ENCODE measurements at places on chromosomes 6 and 20. TPM values are rescaled to one million over a fixed set of nuclear protein-coding genes. Genes with fewer than 3 reads are reported as not detected.
A peak's percentile ranks its signal among the peaks of the same experiment; 100 is the strongest.

- peak; percentile 26 for DNase-seq
These were observed 520 bp downstream of the SLC24A3 start for GRCh38 chr20:19212821-19213502.

GRCh38 chr6:8526624-8527023 is 91.3 kb upstream of the SLC35B3 start:
- no peak for DNase-seq

- DNase-seq, result no peak
These were observed 37.7 kb downstream of the PMEPA1 start for GRCh38 chr20:57672164-57672563.

DNA sequence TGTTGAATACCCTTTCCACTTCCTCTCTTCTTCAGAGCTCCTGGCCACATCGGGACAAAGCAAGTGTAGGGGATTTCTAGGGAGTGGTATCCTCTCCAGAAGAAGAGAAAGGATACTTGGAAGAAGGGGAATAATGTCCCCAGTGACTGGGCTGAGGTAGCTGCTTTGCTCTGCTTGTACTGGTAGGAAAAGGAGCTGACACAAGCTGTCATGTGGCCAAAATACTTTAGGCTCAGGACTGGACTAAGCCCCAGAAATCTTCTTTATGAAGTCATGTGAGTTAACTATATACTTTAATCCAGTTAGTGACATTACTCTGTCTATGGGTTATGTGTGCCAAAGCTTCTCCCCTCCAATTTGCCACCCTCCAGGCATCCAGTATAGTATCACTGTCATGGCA is 40.5 kb downstream of the AKIRIN2 start:
- no peak for DNase-seq

GRCh38 chr6:36718560-36718959 is 20.9 kb downstream of the RAB44 start:
- DNase-seq, result no peak

- no peak for DNase-seq
These were observed 44.6 kb upstream of the SLC22A1 start for GRCh38 chr6:160077024-160077423.

GRCh38 chr20:34049897-34050695 is 56.4 kb downstream of the RALY start:
- DNase-seq, result no peak

GRCh38 chr20:31717478-31718201 is 5.0 kb downstream of the BCL2L1 start:
- no peak for DNase-seq

GRCh38 chr6:30364591-30364990 is 19.6 kb downstream of the RPP21 start:
- DNase-seq, result no peak

GRCh38 chr6:8277769-8278168 is 157.6 kb downstream of the SLC35B3 start:
- DNase-seq, result no peak

GRCh38 chr6:70633870-70634269 is 33.8 kb upstream of the SMAP1 start:
- DNase-seq, result no peak

GRCh38 chr20:44773070-44773829 is 27.6 kb downstream of the KCNK15 start:
- DNase-seq, result no peak

- DNase-seq, result no peak
These were observed 133.2 kb upstream of the JAG1 start for GRCh38 chr20:10807013-10807412.

- no peak for DNase-seq
These were observed 109.9 kb upstream of the ASF1A start for GRCh38 chr6:118783931-118784550.

DNA sequence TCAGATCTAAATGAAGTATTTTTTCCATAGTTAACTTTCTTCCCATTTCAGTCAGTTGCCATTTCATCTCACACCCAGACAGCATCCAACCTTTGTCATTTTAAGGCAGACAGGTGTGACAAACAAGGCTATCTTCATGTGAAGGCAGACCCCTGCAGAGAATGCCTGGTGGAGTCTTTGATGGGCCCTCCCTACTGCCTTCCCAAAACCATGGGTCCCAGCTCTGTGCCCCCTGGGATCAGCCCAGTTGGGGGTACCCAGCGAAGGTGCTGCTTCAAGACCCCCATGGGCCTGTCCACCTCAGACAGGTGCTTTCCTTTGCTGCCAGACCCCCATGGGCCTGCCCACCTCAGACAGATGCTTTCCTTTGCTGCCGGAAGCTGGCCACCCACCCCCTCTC is 28.3 kb upstream of the ID1 start:
- DNase-seq, result no peak

GRCh38 chr6:89454300-89454699 is 21.3 kb downstream of the ANKRD6 start:
- no peak for DNase-seq

GRCh38 chr20:37463726-37464494 is 57.1 kb upstream of the NNAT start:
- no peak for DNase-seq

- DNase-seq, result peak; percentile 93
These were observed 38.7 kb downstream of the UQCC2 start for GRCh38 chr6:33672808-33673207.

GRCh38 chr6:30789606-30790005 is 45.3 kb upstream of the IER3 start:
- no peak for DNase-seq

BANF2 gene
- not detected for total RNA-seq

KIAA1755 gene
- total RNA-seq, result not detected

GLP1R gene
- not detected for total RNA-seq

PSORS1C2 gene
- total RNA-seq, result not detected

COMMD7 gene
- 25.1 TPM for total RNA-seq

SEMG1 gene
- total RNA-seq, result not detected

VIP gene
- total RNA-seq, result not detected

GRIK2 gene
- total RNA-seq, result not detected

TFAP2B gene
- total RNA-seq, result not detected

Data from NCI-H460 (cell line).